Choroid plexus epithelial cell (primary cell): ENCODE measurements at places on chromosomes 7 and 10.

- no peak for DNase-seq
Measured at GRCh38 chr10:113178771-113179170, 228.7 kb downstream of the TCF7L2 start.

DNA sequence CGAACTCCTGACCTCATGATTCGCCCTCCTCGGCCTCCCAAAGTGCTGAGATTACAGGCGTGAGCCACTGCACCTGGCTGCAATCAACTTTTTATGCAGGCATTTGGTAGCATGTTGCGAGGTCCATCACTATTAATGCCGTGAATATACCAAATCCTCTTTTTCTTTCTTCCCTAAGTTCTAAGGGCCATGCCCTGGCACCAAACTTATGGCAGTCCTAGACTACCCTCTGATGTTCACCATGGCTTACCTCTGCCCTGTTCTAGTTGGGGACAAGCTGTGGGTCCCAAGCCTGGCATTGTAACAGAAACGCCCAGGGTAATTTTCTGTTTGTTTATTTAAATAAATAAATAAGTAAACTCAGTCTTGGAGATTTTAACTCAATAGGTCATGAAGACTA, 13.3 kb downstream of the PRSS2 start:
- no peak for DNase-seq

DNA sequence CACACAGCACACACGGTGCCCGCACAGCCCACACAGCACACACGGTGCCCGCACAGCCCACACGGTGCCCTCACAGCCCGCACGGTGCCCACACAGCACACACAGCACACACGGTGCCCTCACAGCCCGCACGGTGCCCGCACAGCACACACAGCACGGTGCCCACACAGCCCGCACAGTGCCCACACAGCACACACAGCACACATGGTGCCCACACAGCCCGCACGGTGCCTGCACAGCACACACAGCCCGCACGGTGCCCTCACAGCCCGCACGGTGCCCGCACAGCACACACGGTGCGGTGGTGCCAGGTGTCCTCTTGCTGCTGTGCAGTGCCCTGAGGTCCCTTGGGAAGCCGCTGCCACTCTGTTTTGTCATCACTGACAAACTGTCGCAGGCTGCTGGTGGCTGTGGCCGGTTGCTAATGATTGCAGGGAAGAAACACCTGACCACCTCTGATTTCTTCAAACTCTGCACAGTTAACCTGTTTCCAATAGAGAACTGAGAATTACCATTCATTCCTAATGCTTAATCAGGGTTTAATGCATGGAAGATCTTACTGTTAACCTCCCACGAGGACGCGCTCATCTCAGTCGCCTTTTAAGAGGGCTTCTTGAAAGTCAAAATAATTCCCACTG, 66.9 kb downstream of the GLRX3 start:
- DNase-seq: no peak

- DNase-seq: peak; percentile 51
Measured at GRCh38 chr7:148723846-148724245, 25.1 kb downstream of the CUL1 start.

DNA sequence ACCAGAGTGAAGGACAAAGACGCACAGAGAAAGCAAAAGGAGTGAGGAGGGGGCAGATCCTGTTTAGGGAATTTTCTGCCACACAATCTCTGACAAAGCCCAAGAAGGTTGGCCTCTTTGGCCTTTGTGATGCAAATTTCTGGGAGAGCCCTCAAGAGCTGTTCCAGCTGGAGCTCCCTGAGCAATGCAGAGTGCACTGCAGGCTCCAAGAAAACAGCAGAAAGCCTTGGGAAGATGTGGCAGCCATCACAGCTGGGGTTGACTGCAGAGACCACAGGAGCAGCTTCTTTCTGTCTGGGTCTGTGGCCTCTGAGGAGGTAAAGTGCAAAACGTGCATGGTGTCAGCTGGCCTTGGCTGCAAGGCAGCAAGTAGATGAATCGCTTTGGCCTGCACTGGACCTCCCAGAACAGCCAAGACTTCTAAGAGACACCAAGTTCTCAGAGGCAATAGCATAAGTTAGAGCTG, 200.2 kb downstream of the ELMO1 start:
- DNase-seq: no peak

DNA sequence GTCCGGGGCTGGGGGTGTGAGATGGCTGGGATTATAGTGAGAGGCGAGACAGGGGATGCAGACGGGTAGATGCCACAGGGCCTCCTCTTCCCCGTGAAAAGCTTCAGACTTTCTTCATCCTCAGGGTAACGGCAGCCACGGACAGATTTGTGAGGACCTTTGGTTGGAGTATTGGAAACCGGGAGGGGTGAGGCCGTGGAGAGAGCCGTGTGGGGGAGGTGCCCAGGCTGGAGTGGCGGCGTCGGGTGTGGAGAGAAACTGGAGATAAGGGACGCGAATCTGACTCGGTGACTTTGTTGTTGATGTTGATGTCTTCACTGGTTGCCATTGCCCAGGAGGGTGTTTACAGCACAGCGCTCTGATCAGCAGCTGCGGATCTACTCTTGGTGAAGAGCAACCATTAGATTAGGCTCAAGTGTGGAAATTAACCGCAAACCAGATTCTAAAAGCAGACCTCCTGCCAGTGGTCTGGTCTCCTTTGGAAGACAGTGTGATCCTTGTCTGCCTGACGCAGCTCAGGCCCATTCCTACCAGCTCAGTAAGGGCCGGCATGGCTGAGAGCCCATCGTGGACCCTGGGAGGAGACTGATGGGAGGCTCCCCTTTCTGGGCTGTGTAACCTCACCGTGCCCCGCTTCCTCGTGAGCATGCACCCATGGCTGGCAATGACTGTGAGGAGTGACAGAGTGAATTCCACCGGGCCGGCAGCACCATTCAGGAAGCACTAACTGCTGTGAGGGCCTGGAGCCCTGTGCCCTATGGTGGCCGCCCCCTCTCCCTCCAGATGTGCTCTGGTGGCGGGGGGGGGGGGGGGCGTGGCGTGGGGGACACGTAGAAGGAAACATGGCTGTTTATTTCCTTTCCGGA, 90.3 kb downstream of the INPP5A start:
- DNase-seq: peak; percentile 58

DNA sequence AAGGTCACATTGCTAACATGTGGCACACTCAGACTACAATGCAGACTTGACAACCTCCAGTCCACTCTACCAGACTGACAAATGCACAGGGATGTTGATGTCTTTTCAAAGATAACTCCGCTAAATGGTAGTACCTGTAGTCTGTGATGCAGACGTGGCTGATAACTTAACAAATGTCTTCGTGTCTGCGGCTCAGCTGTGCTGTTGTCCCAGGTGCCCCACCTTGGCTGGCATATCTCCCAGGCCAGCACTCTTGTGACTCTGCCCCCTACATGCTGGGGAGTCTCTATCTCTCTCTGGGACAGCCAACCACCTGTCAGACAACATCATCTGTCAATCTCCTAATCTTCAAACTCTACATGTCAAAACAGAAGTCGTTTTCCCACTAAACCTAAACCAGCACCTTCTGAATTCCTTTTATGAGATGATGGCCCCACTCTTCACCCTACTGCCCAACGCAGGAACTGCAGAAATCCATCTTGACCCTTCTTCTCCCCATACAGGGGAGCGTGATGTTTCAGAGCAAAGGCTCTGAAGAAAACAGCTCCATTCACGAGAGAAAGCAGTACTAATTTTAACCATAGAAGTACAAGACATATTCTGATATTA, 156.4 kb downstream of the USP6NL start:
- DNase-seq: no peak
